ENCODE measurements at places on chromosomes 1 and 21.

DNA sequence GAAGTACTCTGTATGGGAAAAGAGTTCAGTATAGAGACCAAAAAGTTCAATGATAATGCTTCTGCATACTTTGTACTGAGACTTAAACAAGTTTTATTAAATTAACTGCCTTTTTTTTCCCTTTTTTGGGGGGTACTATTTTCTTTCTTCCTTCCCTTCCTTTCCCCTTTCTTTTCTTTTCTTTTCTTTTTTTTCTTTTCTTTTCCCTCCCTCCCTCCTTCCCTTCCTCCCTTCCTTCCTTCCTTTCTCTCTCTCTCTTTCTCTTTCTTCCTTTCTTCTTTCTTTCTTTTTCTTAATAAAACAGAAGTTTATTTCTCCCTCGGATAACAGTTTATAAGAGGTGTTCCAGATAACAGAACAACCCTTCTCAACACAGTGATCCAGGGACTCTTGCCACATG lies 77.5 kb downstream of the LHX8 start:
- no peak for DNase-seq

- DNase-seq = peak; percentile 60
Observed at GRCh38 chr1:203649999-203650836, 23.6 kb downstream of the ATP2B4 start.

DNA sequence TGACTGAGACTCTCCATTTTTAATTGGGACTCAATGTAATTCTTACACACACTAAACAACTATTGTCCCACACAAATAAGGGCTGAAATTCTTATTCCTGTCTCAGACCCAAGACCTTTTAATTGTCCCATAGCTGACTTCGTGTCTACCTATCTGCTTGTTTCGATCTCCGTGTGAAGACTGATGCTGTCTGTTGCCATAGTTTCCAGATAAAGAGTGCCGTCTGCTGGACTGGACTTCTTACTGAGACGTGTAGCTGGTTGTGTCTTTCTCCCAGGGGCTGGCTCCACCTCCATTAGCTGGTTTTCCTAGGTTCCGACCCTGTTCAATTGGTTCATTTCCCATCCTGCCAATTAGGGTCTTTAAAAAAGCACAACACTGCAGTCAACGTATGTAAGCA lies 235.3 kb upstream of the PLXNA2 start:
- no peak for DNase-seq

DNA sequence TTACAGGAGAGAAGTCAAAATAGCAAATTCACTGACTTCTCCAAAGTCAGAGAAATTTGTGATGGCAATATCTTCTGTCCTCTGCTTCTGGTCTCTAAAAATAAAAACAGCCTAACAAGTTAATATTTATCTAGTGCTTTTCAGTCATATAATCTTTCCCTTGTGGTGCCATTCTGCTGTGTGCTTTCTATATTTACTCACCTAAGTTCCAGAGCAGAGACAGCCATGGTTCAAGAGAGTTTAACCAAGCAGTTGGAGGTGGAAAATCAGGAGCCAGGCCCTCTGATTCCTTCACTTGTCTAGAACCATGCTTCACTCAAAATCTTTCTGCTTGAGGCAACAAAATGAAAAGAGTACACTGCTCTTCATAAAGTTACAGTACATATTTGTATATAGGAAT lies 39.3 kb downstream of the BRINP2 start:
- DNase-seq = no peak

DNA sequence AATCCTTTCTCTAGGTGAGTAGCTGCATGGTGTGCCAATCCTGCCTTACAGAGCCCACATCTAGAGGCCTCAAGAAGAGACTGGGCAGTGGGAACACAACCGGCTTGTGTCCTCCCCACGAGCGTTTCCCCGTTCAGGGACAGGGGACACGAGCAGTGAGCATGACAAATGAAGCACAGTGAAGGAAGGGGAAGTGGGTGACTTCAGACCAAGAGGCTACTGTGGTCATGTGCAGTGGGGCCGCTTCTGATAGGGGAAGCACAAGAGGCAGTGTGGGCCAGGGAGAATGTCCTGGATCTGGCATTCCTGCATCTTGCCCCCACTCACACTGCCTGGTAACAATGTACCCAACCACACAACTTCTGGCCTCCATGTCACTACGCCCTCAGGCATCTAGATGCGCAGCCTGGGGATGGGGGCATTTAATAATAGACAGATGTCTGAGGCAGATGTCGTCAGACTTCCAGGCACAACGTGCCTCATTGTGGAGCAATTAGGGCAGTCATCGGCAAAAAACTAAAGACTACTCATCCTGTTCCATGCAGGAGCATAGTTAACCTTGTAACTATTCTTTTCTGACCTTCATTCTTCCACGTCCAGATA lies 155.6 kb upstream of the NBPF11 start:
- no peak for DNase-seq

- no peak for DNase-seq
Observed at GRCh38 chr1:214075999-214076707, 88.4 kb downstream of the PROX1 start.

- DNase-seq = no peak
Observed at GRCh38 chr1:206898089-206898914, 1.1 kb downstream of the IL24 start.

GRCh38 chr1:209769171-209769904 lies 13.5 kb downstream of the TRAF3IP3 start:
- no peak for DNase-seq

GRCh38 chr1:181044449-181044966 lies 10.7 kb downstream of the MR1 start:
- DNase-seq = no peak

DNA sequence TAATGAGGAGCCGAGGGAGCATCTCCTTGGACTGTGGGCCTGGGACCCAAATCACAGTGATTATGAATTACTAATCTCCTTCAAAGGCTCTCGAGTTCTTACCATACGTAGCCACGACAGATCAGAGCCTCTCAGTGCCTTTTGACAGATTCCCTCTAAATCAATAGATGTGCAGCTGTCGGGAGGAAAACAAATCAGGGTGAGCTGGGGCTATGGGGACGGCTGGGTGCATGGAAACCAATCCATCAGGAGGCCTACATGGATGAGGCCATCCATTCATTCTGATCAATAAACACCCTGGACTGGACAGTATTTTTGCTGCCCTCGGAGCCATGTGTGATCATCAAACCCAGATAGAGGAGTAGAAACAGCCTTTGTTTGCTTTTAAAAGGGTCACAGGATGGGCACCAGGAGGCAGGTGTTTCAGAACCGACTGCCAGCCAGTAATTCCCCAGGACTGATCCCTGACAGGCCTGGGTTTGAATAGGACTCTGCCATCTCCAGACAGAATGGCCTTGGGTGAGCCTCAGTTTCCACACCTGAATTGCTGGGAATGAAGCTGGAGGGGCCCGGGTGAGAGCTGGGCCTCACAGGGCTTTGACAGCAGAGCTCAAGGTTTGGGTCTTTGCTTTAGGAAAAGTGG lies 532.8 kb downstream of the MATN1 start:
- DNase-seq = no peak

DNA sequence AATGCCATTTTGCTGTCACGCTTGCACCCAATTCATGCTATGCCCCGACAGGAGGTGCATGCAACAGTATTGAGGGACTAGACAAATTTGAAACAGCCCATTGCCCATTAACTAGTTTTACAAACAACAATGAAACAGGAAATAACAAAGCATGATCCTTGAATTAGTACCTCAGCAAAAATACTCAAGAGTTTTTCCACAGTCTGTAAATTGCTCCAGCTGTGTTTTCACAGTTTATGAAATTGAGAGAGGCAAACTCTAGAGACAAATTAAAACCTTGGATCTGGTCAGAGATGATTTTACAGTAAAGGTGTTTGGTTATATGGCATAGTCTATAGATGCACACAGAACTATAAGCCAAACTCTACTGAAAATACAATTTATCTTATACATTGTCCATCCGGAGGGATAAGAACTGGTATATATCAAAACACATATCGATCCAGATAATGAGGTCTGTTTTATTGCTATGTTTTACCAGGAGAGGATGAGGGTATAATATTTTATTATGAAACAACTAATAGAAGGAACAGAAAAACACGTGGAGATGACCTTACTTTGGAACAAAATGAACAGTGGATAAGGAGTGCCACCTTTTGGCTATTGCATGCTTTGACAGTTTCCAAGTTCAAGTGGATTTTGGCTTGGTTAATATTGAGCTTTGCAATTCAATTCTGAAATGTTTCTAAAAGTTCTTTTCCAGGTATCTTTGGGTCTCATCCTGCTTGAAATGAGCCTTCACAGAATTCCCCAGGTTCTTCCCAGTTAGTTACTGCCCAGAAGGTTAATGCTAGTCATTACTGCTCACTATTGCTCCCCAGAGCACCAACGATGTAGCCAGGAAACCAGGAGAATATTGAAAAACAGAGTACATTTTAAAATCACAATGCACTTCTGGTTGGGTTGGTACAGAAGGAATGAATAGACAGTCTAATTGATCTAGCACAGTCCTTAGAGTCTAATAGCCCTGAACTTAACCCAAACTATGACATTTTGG lies 45.7 kb downstream of the ZC3H11B start:
- DNase-seq = no peak

- no peak for DNase-seq
Observed at GRCh38 chr1:53081384-53082066, 19.5 kb downstream of the PODN start.

DNA sequence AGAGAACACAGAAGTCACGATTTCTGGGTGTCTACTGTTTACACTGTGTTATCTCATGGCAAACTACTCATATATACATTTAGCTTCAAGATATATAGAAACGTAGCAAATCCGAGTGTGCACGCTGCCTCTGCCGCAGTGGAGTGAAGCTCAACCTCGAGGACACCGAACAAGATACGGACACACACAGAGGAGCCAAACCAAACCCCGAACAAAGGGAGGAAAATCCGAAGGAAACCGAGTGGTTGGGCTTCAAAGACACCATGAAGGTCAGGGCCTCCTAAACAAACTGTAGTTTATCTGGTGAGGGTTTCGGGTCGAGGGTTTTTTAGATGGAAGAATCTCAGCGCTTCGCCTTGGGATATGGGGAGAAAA lies 34.5 kb downstream of the SLC45A1 start:
- no peak for DNase-seq

GRCh38 chr21:35323947-35324346 lies 274.8 kb upstream of the RUNX1 start:
- DNase-seq = no peak

DNA sequence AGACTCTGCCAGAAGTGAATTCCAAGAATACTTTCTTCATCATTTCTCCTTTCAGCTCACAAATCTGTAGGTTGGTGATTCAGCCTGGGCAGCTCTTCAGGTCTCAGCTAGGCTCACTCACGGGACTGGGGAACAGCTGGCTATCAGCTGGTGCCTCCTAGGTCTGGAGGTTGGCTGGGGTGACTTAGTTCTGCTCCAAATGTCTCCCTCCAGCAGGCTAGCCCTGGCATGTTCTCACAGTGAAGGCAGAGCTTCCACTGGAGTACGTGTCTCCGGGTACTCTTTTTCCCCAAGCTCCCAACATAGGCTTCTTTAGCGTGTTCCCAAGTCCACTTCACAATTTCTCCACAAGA lies 12.5 kb upstream of the VAMP4 start:
- no peak for DNase-seq

DNA sequence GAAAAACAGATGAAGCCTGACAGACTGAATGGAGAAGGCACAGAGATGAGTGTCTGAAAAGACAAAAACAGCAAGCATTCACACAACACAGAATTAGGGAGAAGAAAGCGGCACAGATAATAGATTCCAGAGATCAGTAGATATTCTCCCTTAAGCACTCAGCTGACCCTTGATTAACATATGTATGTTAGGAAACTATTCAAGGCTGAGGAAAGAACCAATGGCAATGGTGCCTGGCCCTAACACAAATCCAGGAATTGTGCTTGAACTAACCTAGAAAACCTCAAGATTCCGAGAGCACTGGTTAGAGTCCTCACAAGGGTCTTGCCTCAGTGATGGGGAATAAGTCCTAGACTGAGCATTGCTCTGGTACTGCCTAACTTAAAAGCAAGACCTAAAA lies 30.9 kb downstream of the KCNT2 start:
- DNase-seq = no peak

GRCh38 chr1:172966844-172967540 lies 83.7 kb downstream of the TNFSF18 start:
- no peak for DNase-seq

GRCh38 chr1:232897949-232898465 lies 52.4 kb upstream of the NTPCR start:
- DNase-seq = no peak

DNA sequence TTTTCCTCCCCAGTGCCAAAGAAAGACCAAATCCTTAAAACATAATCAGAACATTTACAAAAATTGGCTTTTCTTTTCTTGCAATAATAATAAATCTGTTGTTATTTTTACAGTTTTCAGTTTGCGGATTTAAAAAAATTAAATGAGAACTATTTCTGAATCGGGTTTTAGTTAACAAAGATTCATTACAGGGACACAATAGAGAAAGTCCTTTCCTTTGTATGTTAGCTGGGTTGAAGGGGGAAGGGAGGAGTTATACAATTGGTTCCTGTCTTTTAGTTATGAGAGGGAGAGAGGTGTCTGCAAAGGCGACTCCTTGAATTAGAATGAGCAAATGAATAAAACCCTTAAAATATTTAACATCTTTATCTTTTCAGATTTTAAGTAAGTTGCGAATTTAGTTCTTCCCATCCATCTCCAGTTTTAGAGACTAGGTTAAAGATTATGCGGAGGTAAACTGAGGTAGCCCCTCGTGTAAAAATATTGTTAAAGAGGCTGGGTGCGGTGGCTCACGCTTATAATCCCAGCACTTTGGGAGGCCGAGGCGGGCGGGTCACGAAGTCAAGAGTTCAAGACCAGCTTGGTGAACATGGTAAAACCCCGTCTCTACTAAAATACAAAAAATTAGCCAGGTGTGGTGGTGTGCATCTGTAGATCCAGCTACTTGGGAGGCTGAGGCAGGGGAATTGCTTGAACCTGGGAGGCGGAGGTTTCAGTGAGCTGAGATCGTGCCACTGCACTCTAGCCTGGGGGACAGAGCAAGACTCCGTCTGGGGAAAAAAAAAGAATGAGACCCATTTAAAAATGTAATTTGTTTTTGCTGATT lies 3.9 kb downstream of the SPEN start:
- DNase-seq = no peak

DNA sequence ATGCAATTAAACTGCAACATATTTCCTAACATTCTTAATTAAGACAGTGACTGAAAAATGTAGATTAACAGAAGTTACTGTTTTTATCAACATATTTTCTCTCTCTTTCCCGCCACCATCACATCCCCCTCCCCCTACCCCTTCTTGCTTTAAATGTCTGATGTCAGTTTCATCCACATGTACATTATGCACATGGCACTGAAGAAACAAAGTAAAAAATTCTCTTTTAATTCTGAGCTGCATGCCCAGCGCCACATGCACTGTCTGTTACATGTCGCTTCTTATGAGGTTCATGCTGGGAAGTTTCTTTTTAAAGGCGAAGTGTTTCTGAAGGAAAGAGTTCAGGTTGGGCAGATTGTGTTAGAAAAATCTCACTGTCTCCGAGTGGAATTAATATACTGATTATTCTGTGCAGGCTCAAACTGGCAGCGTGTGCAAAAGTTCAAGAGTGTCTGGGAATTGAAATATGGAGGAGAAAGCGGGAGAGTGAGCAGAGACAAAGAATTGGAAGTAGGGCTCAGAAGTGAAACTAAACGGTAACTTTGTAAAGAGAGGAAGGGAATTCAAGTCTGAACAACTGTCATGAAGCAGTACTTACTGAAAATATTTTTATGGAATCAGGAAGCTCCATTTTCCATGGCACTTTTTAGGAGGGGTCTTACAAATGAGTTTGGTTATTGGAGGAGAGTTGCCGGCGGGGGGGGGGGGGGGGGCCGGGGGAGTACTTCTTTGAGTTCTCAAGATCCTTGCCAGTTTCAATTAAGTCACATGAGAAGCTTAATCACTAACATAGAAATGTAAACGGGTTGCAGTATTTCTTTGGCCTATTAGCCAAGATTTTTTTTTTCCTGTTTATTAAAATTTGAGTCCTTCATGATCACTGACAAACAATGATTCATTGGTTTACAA lies 217.6 kb downstream of the SDCCAG8 start:
- no peak for DNase-seq
